ENCODE measurements at places on chromosomes 7 and 10.
A peak's percentile ranks its signal among the peaks of the same experiment; 100 is the strongest.

GRCh38 chr10:102781921-102782557, 38.3 kb downstream of the WBP1L start:
- no peaks in the 10 kb centered on the region for H3K36me3 ChIP-seq
- H3K4me1 ChIP-seq, result peaks cover 92% of the 10 kb centered on the region
- H3K4me3 ChIP-seq, result peak overlapping the region; percentile 21
- H3K27ac ChIP-seq, result peak overlapping the region; percentile 93
- H3K27me3 ChIP-seq, result no peaks in the 10 kb centered on the region

DNA sequence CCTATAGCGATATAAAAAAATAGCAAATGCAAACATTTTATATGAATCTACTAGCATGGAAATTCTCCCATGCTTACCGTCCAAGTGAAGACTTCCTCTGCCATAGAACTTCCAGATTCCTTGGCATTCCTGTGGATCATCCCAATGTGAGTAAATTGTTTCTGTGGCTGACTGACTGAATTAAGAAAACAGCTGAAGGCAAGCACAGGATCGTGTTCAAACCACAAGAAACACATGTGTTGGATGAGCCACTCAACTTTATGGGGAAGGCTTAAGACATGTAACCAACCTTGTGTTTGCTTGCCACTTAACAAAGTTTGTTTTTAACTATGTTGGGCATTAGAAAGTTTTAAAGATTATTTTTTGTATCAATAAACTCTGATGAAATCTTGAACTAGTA, 2.6 kb upstream of the MYPN start:
- no peaks in the 10 kb centered on the region for H3K4me1 ChIP-seq
- H3K27ac ChIP-seq, result no peak overlapping the region
- H3K4me3 ChIP-seq, result no peak overlapping the region
- no peaks in the 10 kb centered on the region for H3K36me3 ChIP-seq
- H3K27me3 ChIP-seq, result no peaks in the 10 kb centered on the region

DNA sequence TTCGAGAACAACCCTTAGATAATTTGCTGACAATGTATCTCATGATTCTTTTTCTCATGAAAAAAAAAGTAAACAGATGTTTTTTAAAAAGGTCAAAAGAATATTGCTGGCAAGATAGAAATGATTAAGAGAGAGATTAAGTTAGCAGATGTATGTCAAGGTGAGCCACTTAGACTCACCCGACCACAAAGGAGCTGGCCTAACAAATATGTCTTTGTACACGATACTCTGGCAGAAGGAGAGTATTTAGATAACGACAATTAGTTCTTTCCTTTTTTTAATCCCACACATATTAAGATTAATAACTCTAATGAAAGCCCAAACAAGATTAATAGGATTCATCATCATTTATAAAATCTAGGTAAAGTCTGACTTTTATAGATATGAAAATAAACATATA, 156.7 kb downstream of the RAPGEF5 start:
- no peaks in the 10 kb centered on the region for H3K4me1 ChIP-seq
- H3K36me3 ChIP-seq, result peaks cover 6% of the 10 kb centered on the region
- no peaks in the 10 kb centered on the region for H3K27me3 ChIP-seq
- no peak for DNase-seq
- no peak overlapping the region for H3K27ac ChIP-seq

- H3K27ac ChIP-seq, result peak overlapping the region; percentile 6
- no peaks in the 10 kb centered on the region for H3K36me3 ChIP-seq
- H3K4me3 ChIP-seq, result no peak overlapping the region
- H3K27me3 ChIP-seq, result no peaks in the 10 kb centered on the region
- peaks cover 24% of the 10 kb centered on the region for H3K4me1 ChIP-seq
These were observed 73.6 kb downstream of the EGFR start for GRCh38 chr7:55092186-55092974.

DNA sequence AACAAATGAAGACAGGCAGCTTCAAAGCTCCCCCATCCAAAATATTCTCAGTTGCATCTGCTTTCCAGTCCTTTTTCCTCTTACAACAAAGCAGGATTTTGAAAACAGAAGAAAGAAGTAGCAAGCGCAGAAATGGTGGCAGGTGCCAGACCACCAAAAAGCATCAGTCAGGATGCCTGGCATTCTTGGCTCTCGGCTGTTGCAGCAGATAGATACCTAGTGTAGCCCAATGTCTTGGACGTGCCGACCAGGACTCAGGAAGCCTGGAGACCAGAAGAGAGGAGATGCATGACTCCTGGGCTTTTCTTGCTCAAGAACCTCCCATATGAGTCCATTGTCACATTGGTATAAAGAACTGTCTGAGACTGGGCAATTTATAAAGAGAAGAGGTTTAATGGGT, 115.2 kb downstream of the RAB18 start:
- no peaks in the 10 kb centered on the region for H3K27me3 ChIP-seq
- no peak overlapping the region for H3K4me3 ChIP-seq
- no peak for DNase-seq
- no peak overlapping the region for H3K27ac ChIP-seq
- H3K36me3 ChIP-seq, result no peaks in the 10 kb centered on the region

- peaks cover 4% of the 10 kb centered on the region for H3K36me3 ChIP-seq
- H3K4me3 ChIP-seq, result no peak overlapping the region
- peak overlapping the region; percentile 68 for H3K27ac ChIP-seq
These were observed 23.8 kb downstream of the PFKP start for GRCh38 chr10:3090914-3091787.

DNA sequence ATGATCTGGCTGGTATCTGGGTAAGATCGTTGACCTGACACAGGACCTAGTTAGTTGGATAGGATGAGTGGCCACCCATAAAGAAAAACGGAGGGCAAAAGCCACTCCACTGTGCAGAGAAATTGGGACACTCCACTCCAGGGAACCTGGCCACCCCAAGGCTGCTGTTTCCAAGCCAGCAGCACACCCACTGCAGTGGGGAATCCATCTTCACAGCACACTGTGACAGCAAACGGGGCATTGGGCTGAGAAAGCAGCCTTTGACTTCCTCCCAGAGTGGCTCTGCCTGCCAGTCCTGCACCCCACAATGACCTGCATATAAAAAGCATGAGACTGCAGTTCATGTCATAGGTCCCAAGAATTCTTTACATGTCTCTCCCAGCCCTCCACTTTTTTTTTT, 52.9 kb downstream of the MTPN start:
- no peak overlapping the region for H3K4me3 ChIP-seq
- H3K27me3 ChIP-seq, result no peaks in the 10 kb centered on the region
- H3K36me3 ChIP-seq, result peaks cover 12% of the 10 kb centered on the region
- no peak overlapping the region for H3K27ac ChIP-seq

DNA sequence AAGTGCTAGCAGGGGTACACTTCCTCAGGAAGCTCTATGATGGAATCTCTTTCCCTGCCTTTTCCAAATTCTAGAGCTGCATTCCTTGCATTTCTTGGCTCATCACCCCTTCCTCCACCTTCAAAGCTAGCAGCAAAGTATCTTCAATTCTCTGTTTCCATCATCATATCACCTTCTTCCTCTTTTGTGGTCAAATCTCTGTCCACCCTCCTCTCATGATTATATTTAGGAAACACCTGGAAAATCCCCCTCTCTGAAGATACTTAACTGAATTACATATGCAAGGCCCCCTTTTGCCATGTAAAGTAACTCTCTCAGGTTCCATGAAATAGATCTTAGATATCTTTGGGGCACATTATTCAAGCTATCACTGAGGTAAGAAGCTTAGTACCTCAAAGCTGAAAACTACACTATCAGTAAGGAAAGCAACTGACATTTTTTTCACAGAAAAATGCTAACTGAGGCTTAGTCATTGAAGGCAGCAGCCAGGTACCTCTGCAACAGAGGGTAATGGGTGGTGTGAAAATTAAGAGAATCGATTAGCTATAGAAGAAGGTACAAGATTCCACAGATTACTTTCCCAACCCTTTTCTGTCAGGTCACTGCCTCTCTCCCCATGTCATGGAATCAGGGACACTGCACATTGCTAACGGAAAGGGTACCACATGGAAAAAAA, 197.3 kb downstream of the MACC1 start:
- no peak overlapping the region for H3K27ac ChIP-seq
- no peaks in the 10 kb centered on the region for H3K27me3 ChIP-seq
- H3K36me3 ChIP-seq, result no peaks in the 10 kb centered on the region
- no peaks in the 10 kb centered on the region for H3K4me1 ChIP-seq

GRCh38 chr7:101058355-101058754, 26.9 kb upstream of the TRIM56 start:
- H3K36me3 ChIP-seq, result no peaks in the 10 kb centered on the region
- no peak overlapping the region for H3K4me3 ChIP-seq
- peaks cover 56% of the 10 kb centered on the region for H3K27me3 ChIP-seq
- no peak for DNase-seq
- no peak overlapping the region for H3K27ac ChIP-seq
- peaks cover 3% of the 10 kb centered on the region for H3K4me1 ChIP-seq

- H3K27ac ChIP-seq, result no peak overlapping the region
- no peaks in the 10 kb centered on the region for H3K4me1 ChIP-seq
- H3K4me3 ChIP-seq, result no peak overlapping the region
- no peak for DNase-seq
These were observed 30.9 kb upstream of the ITGB8 start for GRCh38 chr7:20299647-20300312.

- H3K4me1 ChIP-seq, result peaks cover 14% of the 10 kb centered on the region
- DNase-seq, result no peak
- H3K4me3 ChIP-seq, result no peak overlapping the region
- H3K27ac ChIP-seq, result no peak overlapping the region
- no peaks in the 10 kb centered on the region for H3K27me3 ChIP-seq
These were observed 6.5 kb upstream of the INMT start for GRCh38 chr7:30745261-30745941.

GRCh38 chr10:117590101-117590875, 47.7 kb downstream of the EMX2 start:
- H3K27ac ChIP-seq, result no peak overlapping the region
- no peaks in the 10 kb centered on the region for H3K27me3 ChIP-seq
- no peaks in the 10 kb centered on the region for H3K4me1 ChIP-seq
- H3K36me3 ChIP-seq, result no peaks in the 10 kb centered on the region

DNA sequence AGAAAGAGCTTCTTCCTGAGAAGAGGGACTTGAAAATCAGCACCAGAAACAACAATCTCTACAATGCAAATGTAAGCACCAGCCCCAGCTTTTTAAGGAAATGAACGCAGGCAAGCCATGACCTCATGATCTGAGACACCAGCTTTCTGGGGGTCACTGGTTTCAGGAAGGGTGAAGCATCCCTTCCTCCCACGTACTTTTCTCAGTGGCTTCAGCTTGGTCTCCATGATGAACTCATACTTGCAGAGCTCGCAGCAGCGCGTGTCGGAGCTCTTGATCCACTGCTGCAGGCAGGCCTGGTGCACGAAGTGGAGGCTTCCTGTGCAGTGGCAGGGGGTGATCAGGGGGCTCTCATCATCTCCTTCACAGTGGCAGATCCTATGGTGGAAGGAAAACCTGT, 87.0 kb downstream of the ALOX5 start:
- H3K36me3 ChIP-seq, result peaks cover 56% of the 10 kb centered on the region
- H3K27ac ChIP-seq, result no peak overlapping the region
- no peak for DNase-seq
- peaks cover 4% of the 10 kb centered on the region for H3K4me1 ChIP-seq
- H3K27me3 ChIP-seq, result no peaks in the 10 kb centered on the region

- no peaks in the 10 kb centered on the region for H3K4me1 ChIP-seq
- no peak overlapping the region for H3K27ac ChIP-seq
- no peak for DNase-seq
- H3K36me3 ChIP-seq, result no peaks in the 10 kb centered on the region
These were observed 126.0 kb downstream of the ATRNL1 start for GRCh38 chr10:115219203-115219602.
